Choroid plexus epithelial cell (primary cell): ENCODE measurements at places on chromosomes 13 and 19.
A peak's percentile ranks its signal among the peaks of the same experiment; 100 is the strongest.

GRCh38 chr13:24713022-24713421, 32.8 kb downstream of the ATP12A start:
- DNase-seq = no peak

GRCh38 chr19:45881909-45882528, 3.9 kb downstream of the IRF2BP1 start:
- no peak for DNase-seq

DNA sequence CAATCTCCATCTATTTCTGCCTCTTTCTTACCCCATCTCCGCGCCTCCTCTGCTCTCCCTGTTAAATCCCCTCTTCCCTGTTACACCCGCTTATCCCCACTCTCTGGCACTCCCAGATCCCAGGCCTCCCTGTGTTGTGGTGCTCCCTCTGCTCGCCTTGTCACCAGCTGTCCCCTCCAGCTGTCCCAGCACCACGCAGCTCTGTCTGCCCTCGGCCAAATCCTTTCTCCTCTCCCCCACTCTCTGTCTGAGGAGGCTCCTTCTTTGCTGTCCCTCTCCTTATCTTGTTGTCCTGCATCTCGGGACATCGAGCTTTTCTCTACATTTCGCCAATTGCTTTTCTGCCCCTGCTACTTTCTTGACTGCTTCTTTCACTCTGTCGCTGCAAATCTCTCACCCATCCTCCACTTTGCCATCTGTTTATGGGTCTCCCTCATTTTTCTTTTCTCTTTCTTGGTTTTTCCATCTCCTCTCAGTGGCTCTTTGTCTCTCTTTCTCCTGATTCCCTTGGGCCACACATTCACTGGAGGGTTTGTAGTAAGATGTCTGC, 941 bp downstream of the ZNF160 start:
- DNase-seq = no peak

DNA sequence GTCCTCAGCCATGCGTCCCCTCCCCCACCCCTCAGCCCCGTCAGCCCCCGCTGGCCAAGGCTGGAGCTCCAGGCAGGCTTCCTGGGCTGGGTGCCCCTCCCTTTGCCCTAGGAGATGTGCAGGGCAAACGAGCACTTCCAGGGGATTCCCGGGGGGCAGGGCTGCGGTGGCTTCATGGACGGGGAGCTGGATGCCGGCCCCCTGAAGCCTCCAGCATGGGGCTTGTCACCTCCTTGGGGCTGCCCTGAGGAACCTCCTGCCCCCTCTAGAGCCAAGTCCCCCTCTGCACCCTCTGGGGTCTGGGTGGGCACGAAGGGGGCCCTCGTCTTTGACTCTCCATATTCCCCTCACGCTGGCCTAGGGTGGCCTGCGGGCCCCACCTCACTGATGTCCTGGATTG, 25.4 kb upstream of the SLC7A10 start:
- no peak for DNase-seq

DNA sequence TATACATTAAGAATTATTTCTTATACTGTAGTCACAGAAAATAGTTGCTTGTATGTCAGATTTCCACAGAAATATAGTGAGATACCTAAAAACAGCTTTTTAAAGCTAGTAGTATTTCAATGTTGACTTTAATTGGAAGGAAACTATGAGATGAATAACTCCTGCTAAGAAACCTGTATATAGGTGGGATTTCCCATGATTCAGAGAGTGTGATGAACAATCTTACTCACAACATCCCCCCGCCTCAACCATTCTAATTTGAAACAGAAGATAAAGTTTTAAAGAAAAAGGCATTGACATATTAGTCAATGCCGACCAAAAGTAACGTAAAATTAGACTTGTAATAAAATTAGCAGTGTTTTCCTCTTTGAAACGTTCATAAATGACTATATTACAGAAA, 1.4 kb upstream of the MIR17HG start:
- no peak for DNase-seq

GRCh38 chr19:47613165-47614020, 4.5 kb downstream of the BICRA start:
- DNase-seq = peak; percentile 75

GRCh38 chr19:920051-920864, 3.1 kb downstream of the KISS1R start:
- no peak for DNase-seq

DNA sequence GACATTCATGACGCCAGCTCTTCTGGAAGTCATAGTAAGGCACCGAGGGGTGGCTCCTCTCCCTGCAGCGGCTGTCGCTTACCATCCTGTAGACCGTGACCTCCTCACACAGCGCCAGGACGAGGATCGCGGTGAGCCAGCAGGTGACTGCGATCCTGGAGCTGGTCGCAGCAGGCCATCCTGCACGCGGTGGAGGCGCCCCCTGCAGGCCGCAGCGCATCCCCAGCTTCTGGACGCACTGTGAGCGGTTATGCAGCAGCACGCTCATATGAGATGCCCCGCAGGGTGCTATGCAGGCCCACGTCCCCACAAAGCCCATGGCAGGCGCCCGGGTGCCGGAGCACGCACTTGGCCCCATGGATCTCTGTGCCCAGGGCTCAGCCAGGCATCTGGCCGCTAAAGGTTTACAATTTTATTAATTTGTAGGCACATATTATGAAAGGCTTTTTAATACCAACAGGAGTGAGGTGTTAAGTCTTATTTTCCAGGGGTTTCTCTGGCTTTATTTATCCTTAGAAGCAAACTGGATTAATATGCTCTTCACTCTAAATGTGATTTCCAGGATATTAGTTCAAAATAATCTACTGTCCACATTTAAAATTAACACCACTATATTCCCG, 35.6 kb upstream of the PSPC1 start:
- peak; percentile 50 for DNase-seq

- no peak for DNase-seq
Measured at GRCh38 chr19:42325896-42326771, 699 bp downstream of the MEGF8 start.

GRCh38 chr13:33865945-33866344, 48.0 kb downstream of the RFC3 start:
- DNase-seq = no peak

GRCh38 chr19:31592456-31592855, 243.2 kb upstream of the TSHZ3 start:
- DNase-seq = no peak

- DNase-seq = peak; percentile 52
Measured at GRCh38 chr13:84655677-84656076, 773.4 kb upstream of the SLITRK1 start.

DNA sequence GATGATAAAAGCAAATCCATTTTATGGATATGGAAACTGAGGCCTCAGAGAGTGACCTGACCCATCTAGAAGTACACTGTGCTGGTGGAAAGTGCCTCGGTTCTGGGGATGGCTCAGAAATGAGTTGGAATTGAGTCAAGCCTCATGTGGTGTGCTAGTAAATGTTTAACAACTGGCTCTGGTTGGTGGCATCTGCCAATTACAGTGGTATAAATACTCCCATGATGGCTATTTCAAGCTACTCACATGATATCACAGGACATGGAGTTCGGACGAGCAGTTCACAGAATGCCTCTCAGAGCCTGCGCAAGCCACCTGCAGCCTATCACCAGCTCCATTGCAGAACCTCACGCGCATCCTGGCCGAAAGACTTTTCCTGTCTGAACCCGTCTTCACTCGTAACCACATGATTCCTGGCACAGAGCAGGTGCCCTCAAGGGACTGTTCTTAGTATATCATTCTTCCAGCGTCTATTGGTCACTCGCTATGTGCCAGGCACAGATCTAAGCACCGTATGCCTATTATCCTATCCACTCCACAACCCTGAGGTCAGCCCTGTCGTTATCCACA, 9.1 kb downstream of the TMEM150B start:
- no peak for DNase-seq

DNA sequence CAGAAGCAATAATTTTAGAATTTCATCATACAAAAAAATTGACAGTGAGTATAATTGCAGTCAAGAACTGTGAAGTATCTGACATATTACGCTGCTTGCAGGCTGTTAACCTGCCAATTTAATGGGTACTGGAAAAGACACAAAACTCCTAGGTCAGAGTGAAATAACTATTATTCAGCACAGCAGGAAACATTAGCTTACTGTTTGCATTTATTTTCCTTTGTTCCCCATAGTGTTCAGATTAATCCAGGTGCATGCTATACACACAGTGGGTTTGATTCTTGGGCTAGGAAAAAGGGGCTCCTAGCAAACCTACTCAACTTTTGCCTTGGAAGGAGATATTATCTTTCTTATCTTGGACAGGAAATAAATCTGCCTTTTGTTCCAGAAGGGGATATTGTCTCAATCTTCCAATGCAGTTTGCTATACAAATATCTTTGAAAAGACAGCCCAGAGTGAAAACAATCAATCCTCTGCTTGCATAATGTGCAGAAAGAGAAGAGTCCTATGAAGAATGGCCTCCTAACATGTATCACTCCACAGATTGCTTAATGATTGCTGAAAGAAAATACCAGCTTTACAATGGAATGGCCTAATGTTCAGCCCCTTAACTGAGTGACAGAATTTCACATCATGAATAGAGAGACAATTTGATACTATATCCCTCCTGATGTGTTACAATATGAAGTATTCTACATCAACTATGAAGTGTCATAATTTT, 443.4 kb downstream of the TBC1D4 start:
- no peak for DNase-seq

GRCh38 chr19:3818466-3818865, 32.3 kb upstream of the MATK start:
- peak; percentile 17 for DNase-seq

- DNase-seq = peak; percentile 80
Measured at GRCh38 chr13:33931397-33932311, 113.7 kb downstream of the RFC3 start.

DNA sequence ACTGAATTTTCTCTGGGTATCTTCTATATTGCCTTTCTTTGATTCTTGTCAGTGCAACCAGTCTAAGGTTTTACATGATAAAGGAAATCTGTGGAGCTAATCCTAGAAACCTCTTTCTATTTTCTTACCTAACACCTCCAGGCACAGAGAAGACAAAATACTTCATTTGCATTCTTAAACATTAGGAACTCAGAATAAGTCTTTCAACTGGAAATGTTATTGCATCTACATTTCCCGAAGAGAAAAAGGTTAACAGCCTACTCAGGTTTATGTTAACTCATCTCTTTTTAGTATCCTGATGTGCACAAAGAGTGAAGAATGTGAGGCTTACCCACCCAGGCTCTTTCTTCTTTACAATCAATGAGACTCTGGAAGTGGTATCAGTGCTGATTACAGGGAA, 106.7 kb downstream of the PCCA start:
- no peak for DNase-seq

- peak; percentile 80 for DNase-seq
Measured at GRCh38 chr13:80924596-80924995, 583.7 kb upstream of the SPRY2 start.

DNA sequence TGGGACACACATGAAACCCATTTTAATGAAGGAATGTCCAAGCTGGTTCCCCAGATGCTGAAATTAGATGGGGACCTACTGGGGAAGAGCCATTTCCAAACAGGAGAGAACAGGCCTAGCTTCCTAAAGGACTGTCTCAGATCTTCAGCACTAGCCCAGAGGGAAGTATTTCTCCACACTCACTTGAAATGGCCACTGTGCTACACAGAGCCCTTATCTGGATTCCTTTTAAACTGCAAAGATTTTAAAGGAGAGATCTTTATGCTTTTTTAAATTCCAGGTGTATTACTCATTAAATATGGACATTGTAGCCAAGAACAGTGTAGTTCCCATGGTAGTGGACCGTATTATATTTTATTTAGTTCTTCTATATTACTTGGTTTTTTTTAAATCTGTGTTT, 255.3 kb downstream of the SHISA2 start:
- DNase-seq = peak; percentile 48

- DNase-seq = peak; percentile 22
Measured at GRCh38 chr19:15702534-15702930, 25.3 kb upstream of the OR10H2 start.

DNA sequence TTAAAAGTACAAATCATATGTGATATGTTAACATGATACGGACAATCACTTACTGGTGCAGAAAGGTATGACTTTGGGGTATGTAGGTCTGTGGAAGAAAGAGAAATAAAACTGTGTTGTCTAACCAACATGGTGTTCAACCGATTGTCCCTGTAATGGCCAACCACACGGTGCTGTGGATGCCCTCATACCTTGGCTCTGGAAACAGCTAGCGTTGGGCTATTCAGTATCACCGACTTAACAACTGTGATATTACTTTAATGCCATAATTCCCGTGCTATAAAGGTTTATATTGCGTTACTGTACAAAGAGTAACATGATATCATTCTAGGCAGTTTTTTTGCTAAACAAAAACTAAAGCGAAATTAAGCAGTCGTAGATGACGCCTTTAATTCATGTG, 448.3 kb downstream of the EFNB2 start:
- no peak for DNase-seq

GRCh38 chr13:49044008-49044407, 68.3 kb downstream of the FNDC3A start:
- no peak for DNase-seq

DNA sequence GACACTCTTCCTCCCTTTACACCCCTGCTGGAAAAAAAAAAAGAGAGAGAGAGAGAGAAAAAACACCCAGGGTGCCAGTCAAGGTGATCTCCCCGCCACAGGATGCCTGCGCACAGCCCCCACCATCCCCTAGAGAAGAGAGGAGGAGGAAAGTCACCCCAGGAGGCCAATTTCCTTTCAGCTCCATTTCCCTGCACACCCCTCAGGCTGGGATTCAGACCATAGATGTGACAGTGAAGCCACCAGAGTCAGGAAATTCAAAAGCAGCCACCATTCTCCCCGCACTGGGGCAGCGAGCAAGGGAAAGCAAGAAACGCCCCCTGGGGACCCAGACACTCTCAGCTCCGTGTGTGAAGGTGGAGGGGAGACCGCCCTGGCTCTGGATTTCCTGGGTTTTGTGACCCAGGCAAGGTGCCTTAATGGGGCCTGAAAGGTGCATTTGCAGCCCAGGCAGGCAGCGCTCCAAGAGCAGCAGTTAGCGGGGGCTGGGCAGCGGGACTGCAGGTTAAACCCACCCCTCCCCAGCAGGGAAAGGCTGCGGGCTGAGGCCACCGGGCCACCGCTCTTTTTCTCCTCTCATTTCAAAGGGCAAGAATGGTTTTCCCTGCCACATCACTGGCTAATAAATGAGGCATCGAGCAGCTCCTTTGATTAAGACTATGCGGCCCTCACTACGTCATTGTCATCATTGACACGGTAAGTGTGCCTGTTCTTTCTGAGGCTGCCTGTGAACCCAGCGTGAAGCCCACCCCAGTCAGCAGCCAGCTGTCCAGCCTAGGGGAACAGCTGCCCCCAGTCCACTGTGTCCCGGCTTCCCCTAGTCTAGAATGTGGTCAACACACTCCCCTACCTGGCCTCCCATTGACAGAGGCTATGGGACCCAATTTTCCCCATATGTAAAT, 83.8 kb upstream of the TM9SF2 start:
- DNase-seq = no peak

DNA sequence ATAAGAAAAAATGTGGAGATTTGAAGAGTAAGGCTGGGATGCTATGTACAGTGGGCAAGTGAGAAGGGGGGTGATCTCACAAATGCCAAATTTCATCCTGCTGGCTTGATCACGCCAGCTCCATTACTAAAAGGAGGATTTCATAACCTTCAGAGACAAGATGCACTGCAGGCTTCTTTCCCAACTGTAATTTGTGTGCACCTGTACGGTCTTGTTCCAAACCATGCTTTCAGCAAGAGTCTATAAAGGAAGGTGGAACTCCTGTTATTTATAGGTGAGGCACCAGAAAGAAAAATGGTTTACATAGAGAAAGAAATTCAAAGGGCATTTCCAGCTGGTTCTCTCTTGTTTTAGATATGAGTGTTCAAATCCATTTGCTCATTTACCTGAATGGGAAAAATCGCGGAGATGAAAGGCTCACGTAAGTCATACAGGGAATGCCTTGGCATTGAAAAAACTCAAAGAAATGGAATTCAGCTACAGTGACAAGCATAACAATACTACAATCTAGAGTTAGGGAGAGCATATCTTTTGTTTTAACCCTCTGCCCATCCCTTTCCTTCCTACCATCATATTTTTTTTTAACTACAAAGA, 13.3 kb downstream of the EFNB2 start:
- DNase-seq = no peak
